ENCODE measurements at places on chromosomes 12 and 14.

DNA sequence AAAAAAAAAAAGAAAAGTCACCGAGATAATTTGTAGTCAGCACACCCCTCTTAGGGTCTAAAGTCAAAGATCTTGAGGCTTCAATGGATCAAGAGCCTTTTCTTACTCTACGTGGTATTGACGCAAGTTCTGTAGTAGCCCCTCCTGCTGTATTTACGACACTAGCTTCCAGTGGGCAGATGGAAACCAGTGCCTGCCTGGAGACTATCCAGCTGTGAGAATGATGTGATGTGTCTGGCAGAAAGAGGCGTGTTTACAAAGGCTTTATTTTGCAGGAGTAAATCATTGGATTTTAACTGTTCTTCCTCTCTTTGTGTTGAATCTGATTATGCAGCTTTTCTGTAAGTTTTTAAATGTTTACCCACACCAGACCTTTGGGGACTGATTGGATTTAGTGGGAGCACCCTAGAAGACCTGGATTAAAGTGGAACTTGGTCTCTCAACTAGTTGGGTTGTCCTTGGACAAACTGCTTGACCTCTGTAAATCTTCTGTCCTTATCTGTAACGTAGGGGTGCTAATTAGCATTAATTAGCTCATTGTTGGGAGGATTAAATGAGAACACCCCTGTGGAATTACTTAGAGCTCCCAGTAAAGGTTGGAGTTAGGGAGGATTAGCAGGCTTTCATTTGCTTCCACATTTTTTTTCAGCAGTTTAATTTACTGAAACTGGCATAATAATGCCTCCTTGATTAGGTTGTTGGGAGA lies 72.4 kb downstream of the RASSF3 start:
- DNase-seq, result no peak

DNA sequence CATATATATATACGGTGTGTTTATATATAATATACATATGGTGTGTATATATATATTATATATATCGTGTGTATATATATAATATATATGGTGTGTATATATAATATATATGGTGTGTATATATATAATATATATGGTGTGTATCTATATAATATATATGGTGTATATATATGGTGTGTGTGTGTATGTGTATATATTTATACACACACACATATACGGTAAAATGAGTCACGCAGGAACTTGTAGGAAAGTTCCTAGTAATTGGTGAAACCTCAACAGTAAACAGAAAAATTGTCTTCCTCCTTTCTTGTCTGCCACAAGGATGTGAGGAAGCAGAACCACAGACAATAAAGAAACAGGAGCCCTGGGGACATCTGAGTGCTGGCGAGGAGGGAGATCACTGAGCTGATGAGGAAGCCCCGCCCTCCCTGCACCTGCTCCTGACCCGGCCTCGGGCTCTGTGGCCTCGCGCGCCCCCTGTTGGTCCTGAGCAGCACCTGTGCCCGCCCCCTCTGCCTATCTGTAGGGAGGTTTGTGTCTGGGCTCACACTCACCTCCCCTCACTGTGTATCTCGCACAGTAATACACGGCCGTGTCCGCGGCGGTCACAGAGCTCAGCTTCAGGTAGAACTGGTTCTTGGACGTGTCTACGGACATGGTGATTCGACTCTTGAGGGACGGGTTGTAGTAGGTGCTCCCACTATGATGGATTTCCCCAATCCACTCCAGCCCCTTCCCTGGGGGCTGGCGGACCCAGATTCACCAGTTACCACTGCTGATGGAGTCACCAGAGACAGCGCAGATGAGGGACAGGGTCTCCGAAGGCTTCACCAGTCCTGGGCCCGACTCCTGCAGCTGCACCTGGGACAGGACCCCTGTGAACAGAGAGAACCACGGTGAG lies 1079.4 kb downstream of the TMEM121 start:
- no peak for DNase-seq

DNA sequence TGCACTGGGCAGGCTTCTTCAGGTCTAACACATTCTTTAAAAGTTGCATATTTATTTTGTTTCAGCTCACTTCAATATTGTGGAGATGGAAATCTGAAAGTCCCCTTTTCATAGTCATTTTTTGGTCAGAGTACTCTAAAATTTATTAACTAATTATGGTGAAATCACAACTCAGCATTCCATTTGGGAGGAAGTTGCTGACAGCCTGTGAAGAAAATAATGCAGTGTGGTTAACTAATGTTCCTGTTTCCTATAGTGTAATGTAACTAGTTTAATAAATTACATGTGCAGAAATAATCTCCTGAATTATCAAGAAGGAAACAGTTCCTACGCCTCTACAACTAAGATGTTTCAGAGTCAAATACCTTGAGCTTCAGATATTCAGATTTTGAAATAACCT lies 17.1 kb downstream of the LRFN5 start:
- DNase-seq, result no peak

- no peak for DNase-seq
Observed at GRCh38 chr12:56362130-56363059, at the start of gene APOF. Gene APOF (minus strand): TSS chr12:56362857. CDS start chr12:56362745, 112 bp downstream.

GRCh38 chr14:26959972-26960660 lies 362.3 kb upstream of the NOVA1 start:
- DNase-seq, result no peak

GRCh38 chr14:77657280-77657679 lies 40.8 kb upstream of the SPTLC2 start:
- DNase-seq, result no peak

GRCh38 chr12:131061041-131061806 lies 107.5 kb downstream of the ADGRD1 start:
- DNase-seq, result no peak

GRCh38 chr12:20245491-20245890 lies 122.8 kb upstream of the PDE3A start:
- DNase-seq, result no peak

- DNase-seq, result no peak
Observed at GRCh38 chr14:43356979-43357545, 1150.0 kb downstream of the FSCB start.

GRCh38 chr12:94145191-94145983 lies 3.0 kb upstream of the PLXNC1 start:
- DNase-seq, result peak; percentile 59

DNA sequence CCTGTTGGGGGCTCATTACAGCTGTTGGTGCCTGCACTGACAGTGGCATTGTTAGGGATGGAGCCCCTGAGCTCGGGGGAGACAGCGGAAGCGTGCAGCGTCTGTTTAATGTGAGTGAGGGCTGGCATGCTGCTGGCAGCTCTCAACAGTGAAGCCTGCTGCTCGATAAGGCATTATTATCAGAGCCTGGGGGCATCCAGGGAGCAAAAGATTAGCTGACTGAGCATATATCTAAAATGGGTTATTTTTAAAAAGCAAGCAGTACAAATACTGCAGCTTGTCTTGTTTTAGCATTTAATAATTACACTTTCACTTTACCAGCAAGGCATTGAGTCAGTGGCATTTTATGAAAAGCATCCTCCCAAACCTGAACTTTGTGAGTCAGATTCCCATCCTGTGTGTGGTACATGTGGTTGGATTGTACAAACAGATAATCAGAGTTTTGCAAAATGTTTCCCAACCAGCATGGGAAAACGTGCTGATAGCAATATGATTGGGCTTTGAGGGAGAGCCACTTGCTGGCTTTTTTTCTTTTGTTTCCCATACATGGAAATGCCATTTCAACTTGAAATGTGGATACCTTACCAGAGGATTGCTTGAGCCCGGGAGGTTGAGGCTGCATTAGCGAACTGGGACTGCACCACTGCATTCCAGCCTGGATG lies 150.8 kb downstream of the PRKCH start:
- DNase-seq, result no peak

DNA sequence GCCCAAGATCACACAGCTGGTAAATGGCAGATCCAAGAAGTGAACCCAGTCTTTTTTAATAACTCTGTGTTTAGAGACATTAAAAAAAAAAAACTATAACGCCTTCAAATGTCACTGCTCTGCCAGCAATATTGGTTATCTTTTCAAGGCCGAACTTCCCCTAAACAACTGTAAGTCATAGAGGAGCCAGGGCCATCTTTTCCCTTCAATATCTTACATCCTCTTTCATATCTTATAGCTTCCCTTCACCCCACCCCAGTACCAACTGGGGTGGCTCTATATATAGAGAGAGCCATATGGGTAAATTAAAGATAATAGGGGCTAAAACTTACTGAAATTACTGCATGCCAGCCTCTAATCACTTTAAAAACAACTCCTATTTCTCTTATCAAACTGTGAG lies 100.2 kb downstream of the STAB2 start:
- no peak for DNase-seq

DNA sequence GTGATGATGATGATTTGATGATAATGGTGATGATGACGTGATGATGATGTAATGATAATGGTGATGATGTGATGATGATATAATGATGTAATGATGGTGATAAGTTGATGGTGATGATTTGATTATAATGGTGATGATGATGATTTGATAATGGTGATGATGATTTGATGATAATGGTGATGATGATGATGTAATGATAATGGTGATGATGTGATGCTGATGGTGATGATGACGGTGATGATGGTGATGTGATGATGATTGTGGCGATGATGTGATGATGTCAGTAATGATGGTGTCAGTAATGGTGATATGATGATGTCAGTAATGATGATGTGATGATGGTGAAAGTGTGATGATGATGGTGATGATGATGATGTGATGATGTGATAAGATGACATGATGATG lies 613.4 kb downstream of the AACS start:
- DNase-seq, result no peak

- no peak for DNase-seq
Observed at GRCh38 chr12:45666396-45666795, 63.1 kb upstream of the ARID2 start.

- no peak for DNase-seq
Observed at GRCh38 chr12:121927813-121928212, 9.4 kb downstream of the CFAP251 start.

DNA sequence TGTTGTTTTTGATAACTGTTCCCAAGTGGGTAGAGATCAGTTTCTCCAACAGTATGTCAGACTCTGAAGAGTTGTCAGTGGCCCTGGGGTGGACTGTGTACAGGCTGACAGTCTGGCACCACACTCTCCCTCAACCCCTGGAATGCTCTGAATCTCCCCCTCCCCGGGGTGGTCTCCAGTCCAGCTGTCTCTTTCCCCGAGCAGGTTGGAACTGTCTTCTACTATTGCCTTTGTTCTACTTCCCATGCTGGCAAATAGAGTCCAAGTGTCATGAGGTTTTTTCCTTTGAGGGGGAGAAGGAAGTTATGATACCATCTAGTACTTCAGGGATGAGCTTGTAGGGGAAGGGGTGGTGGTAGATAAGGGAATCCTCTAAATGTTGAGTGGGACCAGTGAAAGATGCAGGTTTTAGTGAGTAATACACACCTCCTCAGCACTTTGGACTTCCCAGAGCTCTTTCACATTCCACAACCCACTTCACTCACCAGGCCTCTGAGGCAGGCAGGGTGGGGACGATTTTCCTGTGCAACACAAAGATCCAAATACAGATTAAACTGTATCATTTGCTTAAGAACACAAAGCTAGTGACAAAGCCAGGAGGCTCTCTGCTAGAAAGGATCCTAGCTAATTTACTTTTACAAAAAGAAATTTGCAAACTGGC lies 170.7 kb upstream of the GZMB start:
- DNase-seq, result no peak

DNA sequence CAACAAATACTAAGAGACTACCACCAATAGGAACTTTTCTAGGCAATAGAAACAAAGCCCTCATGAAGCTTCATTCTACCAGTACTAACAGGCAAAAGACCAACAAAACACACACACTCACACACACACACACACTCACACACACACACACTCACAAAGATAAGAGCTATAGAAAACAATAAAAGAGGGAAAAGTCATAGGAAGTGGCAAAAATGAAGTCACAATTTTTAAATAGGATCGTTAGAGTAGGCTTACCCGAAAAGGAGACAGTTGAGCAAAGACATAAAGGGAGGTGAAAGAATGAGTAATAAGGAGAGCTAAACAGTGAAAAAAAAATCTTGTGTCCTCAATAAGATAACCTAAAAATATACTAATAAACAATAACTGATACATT lies 66.5 kb downstream of the C2CD5 start:
- no peak for DNase-seq

- DNase-seq, result no peak
Observed at GRCh38 chr14:68440820-68441219, 352.0 kb downstream of the ZFP36L1 start.

GRCh38 chr14:33364466-33364865 lies 425.8 kb downstream of the NPAS3 start:
- no peak for DNase-seq

DNA sequence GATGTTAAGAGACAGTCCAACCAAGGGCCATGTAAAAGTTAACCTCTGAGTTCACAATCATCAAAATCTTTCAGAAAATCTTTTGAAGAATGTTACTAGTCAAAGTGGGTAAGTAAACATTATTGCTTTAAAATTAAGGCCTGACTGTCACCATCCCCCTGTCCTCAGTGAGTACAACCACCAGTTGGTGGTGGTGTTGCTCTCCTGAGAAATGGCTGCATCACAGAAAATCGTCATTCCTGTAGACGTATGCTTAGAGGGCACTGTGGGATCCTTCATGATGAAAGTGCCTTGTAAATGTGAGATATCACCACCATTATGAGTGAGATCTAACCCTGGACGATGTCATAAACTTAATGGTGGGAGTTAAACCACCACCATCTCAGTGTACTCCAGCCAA lies 451.2 kb downstream of the RPS29 start:
- DNase-seq, result no peak

- DNase-seq, result peak; percentile 95
Observed at GRCh38 chr12:6827437-6827911, 733 bp upstream of the P3H3 start.

DNA sequence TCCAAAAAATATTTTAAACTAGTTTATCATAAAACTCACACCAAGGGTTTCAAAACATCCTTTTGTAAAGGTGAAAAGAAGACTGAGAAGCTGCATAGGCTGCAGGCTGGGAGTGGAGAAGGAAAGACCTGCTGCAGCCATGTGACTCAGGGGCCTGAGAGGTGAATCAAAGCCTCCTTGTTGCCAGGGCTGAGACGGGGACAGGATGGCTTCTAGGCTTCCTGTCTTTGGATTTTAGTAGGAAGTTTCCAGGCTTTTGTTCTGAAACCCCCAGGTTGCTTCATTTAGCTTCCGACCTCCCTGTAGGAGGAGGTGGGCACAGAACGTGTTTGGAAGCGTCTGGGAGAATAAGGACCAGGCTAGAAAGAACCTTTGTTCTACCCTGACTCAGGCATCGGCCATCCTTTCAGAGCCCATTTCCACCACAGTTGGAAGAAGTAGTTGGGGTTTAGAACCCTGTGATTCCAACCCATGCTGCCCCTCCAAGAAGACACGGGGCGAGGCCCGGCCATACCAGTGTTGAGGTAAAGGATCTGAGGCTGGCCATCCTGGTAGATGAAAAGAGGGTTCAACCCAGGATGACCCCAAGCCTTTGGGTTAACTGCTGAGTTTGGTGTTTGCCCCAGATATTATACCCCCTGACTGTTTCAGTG lies 122.4 kb downstream of the SLC25A47 start:
- DNase-seq, result no peak

All from HuH-7.5 (cell line).